ENCODE measurements at places on chromosomes 12 and 14.

DNA sequence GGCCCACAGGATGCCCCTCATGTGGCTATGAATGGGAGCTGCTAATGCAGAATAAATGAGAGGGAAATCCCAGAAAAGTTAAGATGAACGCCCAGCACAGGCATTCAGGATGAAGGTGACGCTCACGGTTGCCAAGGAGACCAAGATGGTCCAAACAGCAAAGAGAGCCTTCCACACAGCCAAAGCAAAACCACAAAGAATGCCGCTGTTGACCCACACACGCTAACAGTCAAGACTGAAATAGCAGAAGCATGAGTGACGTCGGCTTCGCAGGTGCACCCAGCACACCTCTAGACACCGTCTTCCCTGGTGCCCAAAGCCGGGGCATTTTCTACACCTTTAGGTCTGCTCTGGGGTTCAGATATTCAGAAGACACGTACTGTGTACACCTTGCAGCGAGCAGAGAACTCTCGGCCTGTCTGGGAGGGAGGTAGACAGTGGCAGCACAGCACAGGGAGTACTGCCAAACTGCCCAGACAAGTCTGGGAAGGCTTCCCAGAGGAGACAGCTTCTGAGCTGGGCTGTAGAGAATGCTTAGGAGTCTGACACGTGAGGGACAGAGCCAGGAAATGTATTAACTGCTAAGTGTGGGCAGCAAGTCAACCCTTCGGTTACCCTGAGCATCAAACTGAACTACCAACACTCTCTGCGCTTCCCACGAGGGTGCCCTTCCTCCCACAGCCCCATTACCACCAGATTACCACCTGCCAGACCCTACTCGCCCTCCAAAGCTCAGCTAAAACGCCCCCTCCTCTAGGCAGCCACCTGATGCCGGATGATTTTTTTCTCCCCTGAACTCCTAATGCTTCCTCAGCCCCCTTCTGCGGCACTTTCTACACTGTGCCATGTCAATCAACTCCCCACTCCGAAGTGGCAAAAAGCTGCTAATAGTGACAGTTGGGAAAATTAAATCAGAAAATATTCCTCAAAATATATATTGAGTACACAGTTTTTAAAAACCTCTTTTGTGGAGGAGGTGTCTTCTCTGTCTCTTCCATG, 50.1 kb downstream of the CCDC88C start:
- no peak for DNase-seq

GRCh38 chr12:46214668-46215436, 54.0 kb downstream of the SLC38A1 start:
- no peak for DNase-seq

GRCh38 chr12:20557096-20557495, 138.0 kb upstream of the SLCO1C1 start:
- DNase-seq, result no peak

DNA sequence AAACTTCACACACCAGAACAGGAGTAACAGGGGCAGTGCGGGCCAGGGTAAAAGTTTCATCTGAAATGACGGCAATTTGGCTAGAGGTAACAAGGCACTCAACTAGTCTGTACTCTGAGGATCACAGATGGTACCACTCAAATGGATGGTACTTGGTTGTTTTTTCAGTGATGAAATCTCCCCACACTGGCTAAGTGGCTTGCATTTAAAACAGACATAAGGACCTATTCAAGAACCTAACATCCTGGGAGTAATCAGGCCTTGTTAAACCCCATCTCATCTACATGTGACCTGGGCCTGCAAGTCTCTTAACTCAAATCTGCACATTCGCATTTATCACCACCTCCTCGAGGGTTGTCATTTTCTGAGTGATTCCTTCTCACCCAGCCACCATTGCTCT, 90.8 kb downstream of the PRKAB1 start:
- DNase-seq, result no peak

DNA sequence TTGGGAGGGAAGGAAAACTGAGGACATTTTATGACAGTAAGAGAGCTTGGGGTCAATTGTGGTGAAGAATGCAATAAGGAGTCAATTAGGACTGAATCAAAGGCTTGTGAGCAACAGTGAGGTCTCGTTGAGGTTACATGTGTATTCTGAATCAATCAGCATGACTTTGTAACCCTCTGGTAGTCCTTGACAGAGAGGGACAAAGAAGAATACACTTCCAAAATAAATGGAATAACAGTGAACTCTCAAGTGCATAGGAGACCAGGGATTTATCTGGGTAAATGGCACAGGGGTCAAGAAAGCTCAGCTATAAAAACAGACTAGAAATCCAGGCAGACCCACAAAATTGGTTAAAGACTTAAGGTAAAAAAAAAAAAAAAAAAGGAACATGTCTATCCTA, 85.1 kb upstream of the NAV3 start:
- DNase-seq, result no peak

GRCh38 chr14:99664058-99664936, 19.4 kb downstream of the HHIPL1 start:
- no peak for DNase-seq

Data from HTR-8/SVneo (cell line).